ENCODE measurements at places on chromosomes 1 and 21.

GRCh38 chr1:29753771-29754572 is 517.6 kb downstream of the PTPRU start:
- DNase-seq: no peak

GRCh38 chr1:22838965-22839364 is 128.3 kb downstream of the EPHB2 start:
- no peak for DNase-seq

GRCh38 chr1:67832737-67833601 is at the start of gene GNG12:
GNG12 (minus strand) TSS chr1:67833467; CDS start chr1:67707686, 125,781 bp downstream.
- peak; percentile 70 for DNase-seq

DNA sequence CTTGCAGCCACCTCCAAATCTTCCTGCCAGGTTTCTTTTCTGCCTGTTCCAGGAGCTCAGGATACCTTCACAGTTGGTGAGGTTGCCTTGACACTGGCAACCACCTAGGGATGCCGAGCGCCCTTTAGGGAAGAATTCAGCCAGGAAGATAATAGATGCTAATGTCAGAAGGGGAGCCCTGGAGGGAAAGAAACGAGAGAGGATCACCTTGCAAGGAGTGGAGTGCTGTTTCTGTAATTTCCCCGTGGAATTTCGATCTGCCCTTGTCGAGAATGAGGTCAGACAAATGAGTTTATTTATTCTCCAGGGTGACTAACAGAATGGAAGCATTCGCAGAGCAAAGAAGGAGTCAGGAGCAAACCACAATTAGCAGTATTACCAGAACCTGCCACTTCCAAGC is 315.8 kb upstream of the KAZN start:
- peak; percentile 9 for DNase-seq

DNA sequence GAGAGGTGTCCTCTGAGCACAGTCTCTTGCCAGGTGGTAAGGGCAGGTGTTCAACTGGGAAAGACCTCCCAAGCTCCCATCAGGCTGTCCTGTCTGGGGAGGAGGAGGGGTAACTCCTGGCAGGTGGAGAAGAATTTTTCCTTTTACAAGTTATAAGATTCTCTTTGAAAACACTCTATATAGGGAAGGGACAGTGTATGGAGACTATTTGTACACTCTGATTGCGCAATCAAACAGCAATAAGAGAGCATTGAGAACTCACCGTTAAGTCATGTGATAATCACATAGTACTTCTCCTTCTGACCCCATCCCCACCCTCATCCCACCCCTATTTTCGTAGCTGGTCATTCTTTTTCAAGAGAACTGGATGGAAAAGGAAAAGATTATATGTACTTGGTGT is 179.3 kb upstream of the ZNF644 start:
- DNase-seq: no peak

DNA sequence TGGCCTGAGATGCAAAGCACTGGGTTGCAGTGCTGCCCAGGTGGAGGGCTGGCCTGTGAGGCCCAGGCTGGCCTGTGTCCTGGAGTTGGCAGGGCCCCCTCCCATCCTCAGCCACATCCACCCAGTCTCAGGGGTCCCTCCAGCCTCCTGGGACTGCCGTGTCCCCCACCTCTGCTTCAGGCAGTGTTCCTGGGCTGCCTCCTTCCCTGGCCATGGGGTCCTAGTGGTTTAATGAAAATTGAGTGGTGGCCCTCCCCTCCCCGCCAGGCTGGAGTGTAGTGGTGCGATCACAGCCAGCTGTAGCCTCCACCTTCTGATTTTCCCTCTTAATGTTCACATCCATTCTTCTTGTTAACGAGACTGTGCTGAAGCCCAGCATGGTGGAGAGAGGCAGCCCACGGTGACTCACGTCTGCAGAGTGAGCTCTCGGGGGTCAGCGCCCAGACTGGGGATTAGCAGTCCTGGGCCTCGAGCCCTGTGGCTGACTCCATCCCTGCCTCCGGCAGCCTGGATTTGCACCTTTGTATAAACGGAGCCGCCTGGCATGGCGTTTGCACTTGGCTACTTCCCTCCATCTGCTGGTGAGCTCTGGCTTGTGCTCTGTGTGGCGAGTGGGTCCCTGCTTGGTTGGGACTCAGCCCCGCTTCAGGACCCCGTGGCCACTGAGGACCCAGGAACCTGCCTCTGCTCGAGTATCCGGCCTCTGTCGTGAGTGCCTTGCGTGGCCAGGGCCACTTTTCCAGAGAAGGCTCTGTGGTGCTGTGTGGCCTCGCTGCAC is 6.9 kb downstream of the MIB2 start:
- DNase-seq: no peak

DNA sequence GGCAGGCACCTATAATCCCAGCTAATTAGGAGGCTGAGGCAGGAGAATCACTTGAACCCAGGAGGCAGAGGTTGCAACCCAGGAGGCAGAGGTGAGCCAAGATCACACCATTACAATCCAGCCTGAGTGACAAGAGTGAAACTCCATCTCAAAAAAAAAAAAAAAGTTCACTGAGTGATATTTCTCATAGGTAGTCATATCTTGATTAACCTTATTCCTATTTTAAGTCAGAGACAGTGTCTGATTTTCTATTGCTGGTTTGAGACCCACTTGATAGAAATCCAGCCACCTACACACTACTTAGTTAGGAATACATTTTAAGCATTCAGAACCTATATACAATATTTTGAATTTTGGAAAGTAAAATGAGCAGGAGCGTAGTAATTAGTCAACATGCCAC is 357.4 kb upstream of the ADGRL2 start:
- DNase-seq: no peak

- DNase-seq: peak; percentile 62
Measured at GRCh38 chr1:67748630-67749029, 63.6 kb downstream of the GADD45A start.

DNA sequence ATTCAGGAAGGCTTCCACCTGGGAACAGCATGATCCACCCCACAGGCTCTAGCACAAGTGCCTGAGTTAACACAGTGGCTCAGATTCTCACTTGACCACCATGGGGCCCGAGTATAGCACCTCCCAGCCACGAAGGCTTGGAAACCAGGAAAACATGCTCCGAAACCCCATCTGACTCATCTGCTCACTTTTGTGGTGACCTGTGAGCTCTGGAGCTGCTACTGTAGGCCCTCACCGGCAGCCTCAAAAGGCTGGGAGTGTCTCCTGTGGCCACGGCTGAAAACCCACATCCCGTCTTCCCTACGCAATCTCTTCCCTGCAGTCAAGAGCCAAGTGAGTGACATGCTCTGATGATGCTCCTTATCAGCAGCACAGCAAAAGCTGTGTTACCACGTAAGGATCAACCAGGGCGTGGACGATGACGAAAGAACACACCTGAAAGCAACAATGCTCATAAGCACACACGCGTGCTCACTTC is 81.4 kb downstream of the TGFBR3 start:
- no peak for DNase-seq

GRCh38 chr1:23422941-23423340 is 1.6 kb downstream of the TCEA3 start:
- DNase-seq: no peak

GRCh38 chr1:32393832-32394140 is 455 bp downstream of the BSDC1 start:
- peak; percentile 15 for DNase-seq

GRCh38 chr1:236774926-236775325 is 20.2 kb upstream of the MTR start:
- peak; percentile 19 for DNase-seq

- no peak for DNase-seq
Measured at GRCh38 chr1:23634518-23634839, 57.1 kb upstream of the RPL11 start.

- no peak for DNase-seq
Measured at GRCh38 chr1:224175617-224176016, 7.4 kb upstream of the DEGS1 start.

DNA sequence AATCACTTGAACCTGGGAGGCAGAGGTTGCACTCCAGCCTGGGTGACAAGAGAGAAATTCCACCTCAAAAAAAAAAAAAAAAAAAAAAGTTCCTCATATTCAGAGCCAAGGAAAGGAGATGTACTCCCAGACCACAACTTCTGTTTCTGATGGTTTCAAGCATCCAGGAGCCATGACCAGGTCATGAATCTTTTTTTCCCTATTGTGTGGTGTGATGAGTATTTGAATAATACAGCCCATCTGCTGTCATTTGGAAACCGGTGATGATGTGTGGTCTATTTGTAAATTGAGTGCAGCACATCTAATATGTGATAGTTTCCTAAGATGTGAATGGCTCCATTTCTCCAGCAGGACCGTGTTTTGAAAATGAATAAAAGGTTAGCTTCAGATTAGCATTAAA is 18.6 kb downstream of the PIK3CD start:
- DNase-seq: no peak

GRCh38 chr1:41783189-41783639 is 135.5 kb downstream of the HIVEP3 start:
- peak; percentile 84 for DNase-seq

DNA sequence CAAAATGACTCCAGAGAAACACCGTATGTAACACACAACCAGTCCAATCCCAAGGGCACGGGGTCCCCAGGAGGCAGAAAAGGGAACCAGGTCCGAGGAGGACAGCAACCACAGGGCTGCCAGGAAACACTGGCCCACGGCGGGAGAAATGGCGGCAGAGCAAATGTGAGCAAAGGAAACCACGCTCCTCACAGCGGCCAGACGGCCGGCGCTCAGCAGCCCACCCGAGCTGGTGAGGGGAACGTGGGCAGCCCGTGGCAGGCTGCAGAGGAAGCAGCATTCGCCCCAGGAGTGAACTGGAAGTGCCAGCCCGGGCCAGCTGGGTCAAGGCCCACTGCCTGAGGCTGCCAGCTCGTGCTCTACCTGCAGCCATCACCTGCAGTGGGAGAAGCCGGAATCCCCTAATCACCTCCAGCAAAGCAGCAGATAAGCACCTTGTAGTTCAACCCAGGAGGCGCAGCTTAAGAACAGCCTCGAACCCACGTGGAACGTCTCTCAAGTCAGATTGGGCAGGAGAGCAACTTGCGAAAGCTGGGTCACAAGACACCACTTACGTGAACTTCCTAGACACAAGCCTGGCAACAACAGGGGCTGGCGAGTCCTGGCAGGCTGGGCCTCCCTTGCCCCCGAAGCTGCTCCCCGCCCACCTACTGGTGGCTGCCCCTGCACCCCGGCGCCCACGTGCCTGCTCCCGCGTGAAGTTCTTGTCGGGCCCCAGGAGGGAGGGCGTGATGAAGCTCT is 6.7 kb downstream of the SLC19A1 start:
- DNase-seq: no peak

DNA sequence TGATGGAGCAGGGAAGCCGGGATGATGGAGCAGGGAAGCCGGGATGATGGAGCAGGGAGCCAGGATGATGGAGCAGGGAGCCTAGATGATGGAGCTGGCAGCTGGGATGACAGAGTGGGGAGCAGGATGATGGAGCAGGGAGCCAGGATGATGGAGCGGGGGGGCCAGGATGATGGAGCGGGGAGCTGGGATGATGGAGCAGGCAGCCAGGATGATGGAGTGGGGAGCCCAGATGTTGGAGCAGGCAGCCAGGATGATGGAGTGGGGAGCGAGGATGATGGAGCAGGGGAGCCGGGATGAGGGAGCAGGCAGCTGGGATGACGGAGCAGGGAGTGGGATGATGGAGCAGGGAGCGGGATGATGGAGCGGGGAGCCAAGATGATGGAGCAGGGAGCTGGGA is 16.0 kb downstream of the GALNT2 start:
- DNase-seq: no peak
